ENCODE measurements at places on chromosomes 12 and 14.
A peak's percentile ranks its signal among the peaks of the same experiment; 100 is the strongest.

GRCh38 chr12:49748306-49748705 lies 6.9 kb downstream of the TMBIM6 start:
- no peak for DNase-seq

GRCh38 chr12:47636908-47637780 lies 68.7 kb downstream of the RPAP3 start:
- peak; percentile 25 for DNase-seq

GRCh38 chr12:128970941-128971340 lies 117.7 kb downstream of the GLT1D1 start:
- DNase-seq = no peak

DNA sequence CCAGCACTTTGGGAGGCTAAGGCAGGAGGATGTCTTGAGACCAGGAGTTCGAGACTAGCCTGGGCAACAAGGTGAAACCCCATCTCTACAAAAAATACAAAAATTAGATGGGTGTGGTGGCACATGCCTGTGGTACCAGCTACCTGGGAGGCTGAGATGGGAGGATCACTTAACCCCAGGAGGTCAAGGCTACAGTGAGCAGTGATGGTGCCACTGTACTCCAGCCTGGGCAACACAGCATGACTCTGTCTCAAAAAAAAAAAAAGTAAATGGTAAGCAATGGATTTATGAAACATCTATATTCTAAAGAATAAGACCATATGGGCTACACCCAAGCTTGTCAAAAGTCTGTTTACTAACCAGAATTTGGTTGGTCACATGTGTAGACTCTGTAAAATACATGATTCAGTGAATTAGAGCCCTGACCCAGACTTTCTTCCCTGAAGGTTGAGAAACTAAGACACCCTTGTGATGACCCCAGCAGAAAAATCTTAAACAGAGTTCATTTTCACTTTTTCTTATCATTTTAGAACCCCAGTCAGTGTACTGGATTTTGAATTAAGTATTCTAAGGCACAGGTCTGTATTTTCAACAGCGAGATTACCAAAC lies 12.1 kb downstream of the FGD6 start:
- no peak for DNase-seq

GRCh38 chr14:97994020-97994531 lies 1196.9 kb downstream of the VRK1 start:
- peak; percentile 63 for DNase-seq

GRCh38 chr12:47397664-47398281 lies 308.1 kb downstream of the RPAP3 start:
- DNase-seq = peak; percentile 54

DNA sequence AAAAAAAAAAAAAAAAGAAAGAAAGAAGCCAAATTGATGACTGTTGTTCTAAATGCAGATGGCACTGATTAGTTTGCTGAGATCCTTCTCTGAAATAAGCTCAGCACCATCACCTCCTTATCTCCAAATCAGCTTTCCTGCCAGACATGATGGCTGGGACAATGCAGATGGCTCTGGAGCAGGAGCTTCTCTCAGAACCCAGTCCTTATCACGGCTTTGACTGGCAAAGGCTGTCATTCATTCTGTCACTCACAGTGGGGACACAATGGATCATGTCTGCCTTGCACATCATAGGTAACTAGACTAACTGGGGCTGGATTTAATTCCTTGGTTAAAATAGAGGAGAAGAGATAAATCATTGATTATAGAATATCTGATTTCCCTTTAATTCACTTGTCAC lies 146.3 kb downstream of the PDZRN4 start:
- DNase-seq = no peak

- DNase-seq = no peak
Measured at GRCh38 chr14:50521912-50522341, 10.4 kb downstream of the MAP4K5 start.

- no peak for DNase-seq
Measured at GRCh38 chr12:114215746-114216145, 190.2 kb downstream of the TBX5 start.

DNA sequence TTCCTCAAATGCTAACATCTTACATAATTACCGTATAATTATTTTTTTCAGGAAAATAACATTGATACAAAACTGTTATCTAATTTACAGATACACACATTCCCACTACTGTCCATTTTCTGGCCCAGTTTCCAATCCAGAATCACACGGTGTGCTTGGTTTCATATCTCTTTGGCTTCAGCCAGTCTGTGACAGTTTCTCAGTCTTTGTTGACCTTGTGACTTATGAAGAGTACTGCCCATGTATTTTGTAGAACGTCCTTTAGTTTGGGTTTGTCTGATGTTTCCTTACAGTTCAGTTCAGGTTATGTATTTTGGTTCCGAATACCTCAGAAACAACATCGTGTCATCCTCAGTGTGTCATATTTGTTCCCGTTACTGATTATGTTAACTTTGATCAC lies 16.2 kb downstream of the RXYLT1 start:
- no peak for DNase-seq

DNA sequence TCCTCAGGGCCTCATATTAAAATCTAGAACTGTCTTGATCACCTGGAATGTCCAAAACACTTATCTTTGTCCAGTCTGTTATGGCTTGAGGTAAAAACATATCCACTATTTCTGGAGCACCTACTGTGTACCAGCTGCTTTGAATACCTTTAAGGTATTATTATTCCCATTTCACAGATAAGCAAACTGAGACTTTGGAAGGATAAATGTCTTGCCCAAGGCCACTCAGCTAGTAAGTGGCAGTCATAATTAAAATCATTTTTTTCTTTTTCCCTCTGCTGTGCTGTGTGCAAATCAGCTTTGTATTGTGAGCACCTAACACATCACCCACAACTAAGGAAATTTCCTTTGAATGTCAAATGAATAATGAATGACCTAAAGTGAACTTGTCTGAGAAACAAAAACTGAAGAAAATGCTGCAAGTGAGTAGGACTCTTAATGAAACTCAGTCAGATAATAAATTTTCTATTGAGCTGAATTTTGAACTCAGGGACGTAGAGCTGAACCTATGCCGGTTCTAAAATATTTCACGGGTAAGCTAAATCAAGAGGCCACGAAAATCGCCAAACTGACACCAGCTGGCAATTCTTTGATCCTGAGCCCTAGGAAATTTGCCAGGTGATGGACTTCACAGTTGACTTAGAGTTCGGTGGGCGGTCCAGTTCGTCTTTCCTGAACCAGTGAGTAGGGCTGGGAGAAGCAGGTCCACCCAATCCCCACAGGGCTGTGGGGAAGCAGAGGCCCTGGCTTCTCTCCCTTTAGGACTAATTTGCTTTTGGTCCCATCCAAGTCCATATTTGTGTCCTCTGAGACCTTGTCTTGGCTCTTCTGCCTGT lies 159.7 kb upstream of the PWP1 start:
- no peak for DNase-seq

DNA sequence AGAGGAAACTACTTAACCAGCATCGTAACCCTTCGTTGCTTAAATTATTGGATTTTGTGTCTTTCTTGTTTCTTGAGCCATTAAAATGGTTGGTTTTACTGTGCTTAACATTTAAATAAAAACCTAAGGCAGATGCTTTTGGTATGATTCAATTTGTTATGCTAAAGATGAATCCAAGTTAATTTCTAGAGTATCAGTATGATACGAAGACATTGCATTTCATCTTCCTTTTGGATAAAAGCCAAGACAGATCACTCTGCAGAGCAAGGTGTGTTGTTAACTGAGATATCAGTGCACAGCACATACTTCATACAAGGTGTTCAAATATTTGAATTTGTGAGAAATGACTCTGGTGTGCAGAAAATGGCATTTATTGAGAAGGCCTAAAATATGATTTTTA lies 480.5 kb downstream of the PCNX1 start:
- DNase-seq = no peak

DNA sequence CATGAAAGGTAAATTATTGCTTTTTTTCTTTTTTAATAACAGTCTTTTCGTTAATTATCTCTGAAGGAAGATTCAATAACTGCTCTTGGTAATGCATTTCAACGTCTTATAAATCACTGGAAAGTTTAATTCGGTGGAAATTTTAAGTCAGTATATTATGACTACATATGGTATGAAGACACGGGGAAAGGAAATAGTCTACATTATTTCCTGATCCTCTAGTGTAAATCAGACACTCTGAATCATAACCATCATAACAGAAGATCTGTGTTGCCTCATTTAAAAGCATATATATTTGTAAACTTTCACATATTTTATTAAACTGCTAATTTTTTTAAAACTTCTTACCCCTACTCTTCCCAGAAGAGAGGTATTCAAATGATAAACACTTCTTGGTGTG lies 53.7 kb downstream of the EFCAB11 start:
- no peak for DNase-seq

- no peak for DNase-seq
Measured at GRCh38 chr12:19185262-19185929, 55.9 kb downstream of the PLEKHA5 start.

- peak; percentile 20 for DNase-seq
Measured at GRCh38 chr14:94066089-94066676, 14.8 kb downstream of the DDX24 start.

- DNase-seq = peak; percentile 33
Measured at GRCh38 chr12:104733717-104734175, 224.3 kb downstream of the SLC41A2 start.

DNA sequence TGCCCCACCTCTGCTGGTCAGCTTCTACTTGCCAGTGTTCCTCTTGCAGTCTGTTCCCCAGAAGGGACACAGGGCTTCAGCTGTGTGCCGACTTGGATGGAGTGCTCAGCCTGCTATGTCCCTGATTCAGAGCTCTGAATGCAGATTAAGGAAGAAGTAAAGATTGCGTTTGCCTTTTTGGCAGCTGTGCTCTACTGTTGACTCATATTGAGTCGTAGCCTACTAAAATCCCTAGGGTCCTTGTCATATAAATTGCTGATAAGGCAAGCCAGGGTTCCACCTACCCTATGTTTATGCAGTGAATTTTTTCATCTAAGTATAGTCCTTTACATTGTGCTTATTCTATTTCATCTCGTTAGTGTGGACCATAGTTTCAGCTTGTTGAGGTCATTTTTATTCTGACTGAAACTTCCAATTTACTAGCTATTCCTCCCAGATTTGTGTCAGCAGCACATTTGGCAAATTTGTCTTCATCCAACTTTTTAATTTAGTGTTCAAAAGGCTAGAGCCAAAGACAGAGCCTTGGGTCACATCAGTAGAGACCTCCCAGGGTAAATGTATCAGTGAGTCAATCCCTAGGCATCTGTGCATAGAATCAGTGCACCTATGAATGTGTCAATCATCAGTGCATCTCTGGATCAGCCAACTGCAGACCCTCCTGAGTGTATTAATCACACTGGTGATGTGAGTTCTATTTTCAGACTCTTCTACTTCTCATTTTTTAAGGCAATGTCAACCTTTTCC lies 31.9 kb downstream of the CACNA1C start:
- DNase-seq = no peak

- DNase-seq = no peak
Measured at GRCh38 chr14:23347406-23348296, 5.0 kb downstream of the SLC22A17 start.

GRCh38 chr12:71848212-71848611 lies 8.7 kb downstream of the TBC1D15 start:
- no peak for DNase-seq

DNA sequence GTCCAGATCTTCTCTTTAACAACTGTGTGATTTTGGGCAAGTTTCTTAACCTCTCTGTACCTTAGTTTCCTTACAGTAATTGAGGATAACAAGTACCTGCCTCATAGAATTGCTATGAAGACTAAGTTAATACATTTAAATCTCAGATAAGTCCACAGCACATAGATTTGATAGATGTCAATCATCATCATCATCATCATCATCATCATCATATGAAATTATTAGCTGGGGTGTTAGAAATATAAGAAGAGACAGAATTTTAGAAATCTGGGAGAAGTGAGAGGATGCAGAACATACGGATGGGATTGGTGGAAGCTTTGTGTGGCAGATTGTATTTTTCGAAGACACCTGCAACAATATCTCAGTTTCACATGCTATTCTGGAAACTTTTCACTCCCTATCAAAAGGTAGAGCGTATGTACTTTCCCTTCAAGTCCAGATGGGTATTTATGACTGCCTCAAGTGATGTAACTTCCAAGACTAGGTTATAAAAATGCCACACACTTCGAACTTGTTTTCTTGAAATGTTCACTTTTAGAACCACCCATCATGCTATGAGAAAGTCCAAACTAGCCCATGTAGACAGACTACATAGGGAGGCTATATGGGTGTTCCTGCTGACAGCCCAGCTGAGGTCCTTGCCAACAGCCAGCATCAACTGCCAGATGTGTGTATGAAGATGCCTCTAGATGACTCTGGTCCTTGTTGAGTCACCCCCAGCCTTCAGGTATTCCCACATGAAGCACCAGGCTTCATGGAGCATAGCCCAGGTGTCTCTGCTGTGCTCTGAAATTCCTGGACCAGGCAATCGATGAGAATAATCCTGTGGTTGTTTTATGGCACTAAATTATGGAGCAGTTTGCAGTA lies 20.7 kb upstream of the SDR39U1 start:
- DNase-seq = no peak

DNA sequence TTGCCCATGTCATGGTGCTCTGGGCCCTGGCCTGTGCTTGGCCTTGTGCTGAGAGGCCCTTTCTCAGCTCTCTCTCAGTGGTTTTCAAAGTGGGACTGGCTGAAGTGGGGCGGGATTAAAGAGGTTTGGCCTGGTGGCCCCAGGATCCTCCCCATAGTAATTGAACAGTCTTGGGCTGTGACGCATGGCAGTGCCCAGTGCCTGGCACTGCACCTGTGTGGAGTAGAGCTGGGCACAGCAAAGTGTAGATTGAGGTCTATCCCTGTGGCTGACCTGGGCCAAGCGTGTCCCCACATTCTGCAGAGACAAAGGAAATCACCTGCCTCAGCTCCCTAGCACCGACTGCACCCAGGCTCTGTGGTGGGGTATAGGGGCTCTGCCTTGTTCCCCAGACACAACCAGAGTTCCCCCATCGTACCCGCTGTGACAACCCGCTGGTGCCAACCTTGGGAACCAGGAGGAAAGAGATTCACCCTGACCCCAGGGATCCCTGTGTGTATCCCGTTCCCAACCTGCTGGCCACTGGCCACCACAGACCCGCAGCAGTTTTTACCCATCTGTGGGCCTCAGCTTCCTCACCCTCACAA lies 9.9 kb upstream of the CYP46A1 start:
- DNase-seq = no peak

GRCh38 chr12:132388379-132389015 lies 59.1 kb upstream of the GALNT9 start:
- no peak for DNase-seq

DNA sequence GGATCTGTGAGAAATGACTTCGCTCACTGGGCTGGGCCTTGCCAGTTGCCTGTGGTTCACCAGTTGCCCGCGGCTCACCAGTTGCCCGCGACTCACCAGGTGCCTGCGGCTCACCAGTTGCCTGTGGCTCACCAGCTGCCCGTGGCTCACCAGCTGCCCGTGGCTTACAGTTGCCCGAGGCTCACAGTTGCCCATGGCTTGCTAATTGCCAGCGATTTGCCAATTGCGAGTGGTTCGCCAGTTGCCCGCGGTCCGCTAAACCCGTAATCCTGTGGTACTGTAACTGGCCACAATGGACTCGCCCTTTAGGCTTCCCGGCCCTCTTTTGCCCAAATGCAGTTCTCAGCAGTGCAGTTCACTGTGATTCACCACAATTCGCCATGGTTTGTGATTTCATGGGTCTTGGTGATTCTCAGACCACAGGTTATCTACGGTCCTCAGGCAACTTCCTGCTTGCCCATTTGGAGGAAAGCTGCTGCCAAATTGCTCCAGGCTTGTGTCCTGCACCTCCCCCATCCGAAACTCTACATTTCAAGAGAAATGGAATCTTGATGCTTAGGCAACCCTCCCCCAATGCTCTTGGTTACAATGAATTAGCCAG lies 15.0 kb upstream of the MEG3 start:
- no peak for DNase-seq

Data from CD4-positive, alpha-beta T cell treated with Interleukin-6 for 4 hours (primary cell).